ENCODE measurements at places on chromosomes 5 and 9.

GRCh38 chr5:38478878-38479277 lies 77.6 kb downstream of the LIFR start:
- no peak for DNase-seq

- no peak for DNase-seq
These were observed 270.1 kb upstream of the FTMT start for GRCh38 chr5:121581588-121581987.

DNA sequence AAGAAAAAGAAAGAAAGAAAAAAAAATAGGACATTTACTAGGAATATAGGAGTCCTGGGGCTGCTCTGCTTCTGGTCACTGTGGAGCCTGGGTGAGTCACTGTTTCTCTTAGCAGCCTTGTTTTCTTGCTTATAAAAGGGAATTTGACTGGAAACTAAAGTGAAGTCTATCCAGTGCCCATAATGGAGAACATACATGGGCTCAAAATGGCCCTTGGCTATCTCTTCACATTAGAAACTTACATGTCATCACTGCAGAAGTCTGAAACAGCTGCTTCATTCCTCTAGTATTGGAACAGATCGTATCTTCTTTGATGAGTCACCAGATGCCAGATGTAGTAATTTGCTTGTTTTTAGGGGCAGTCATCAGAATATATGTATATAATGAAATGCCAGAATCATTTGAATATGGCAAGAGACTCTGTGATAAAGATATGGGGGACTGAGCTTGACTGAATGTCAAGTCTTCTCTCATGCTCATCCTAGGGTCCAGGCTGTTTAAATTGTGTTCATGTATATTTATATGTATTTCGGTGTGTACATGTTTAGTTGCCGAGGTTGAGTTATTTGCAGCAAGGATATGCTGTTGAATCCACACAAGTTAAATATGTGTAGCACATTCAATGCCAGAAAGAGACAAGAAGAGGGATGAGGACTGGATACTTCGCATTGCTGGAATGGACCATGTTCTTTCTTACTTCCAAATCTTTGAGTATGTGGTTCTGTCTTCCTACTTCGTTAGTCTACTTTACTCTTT lies 56.7 kb downstream of the SGCD start:
- DNase-seq: no peak

DNA sequence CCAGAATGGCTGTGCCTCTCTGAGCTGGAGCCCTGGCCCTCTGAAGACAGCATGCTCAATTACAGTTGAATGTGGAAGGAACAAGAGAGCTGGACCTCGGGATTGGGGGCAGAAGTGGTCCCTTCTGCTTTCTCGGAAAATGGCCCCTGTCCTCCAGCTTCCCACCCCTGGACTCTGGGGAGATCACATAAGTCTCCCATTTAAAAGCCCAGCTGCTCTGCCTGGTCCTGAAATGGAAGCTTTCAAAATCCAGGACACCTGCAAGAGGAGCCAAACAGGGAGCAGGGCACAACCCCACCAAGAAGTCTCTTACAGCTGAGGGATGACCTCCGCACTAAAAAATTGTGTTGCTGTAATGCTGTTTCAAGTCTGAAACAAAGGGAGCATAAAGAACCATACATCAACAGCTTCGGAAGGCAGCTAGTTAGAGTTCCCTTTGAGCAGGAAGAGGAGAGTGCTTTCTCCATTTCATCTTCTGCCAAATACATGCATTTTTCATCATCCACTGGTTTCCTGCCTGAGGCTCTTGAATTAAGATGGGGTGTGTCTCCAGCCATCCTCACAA lies 48.2 kb downstream of the TGFBI start:
- no peak for DNase-seq

DNA sequence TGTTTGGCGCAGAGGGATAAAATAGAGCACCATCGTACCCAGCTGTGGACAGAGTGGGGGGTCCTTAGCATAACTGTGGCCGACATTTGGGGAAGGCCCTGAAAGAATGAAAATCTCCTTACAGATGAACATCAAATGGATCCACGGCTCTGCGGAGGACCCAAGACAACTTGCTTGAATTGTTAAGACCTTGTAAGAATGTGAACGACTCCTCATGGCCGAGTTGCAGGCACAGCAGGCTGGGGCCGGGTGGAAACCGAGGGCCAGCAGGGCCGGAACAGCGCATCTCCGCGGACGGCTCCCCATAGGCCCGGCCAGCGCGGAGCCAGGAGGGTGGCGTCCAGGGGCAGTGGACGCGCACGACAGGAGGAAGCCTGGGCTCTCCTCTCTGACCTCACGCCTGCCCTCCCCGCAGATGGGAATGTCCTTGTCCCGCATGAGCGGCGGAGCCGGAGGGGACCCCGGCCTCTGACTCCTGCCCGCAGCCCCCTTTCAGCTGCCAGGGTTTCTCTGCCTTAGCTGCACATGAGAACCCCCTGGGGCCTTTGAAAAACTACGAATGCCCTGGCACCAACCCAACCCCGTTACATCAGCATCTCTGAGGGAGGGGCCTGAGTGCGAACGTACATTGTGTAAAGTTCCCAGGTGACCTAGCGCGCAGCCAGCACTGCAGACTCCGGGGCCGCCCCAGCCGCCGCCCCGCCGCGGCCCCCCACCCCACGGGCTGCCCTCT lies 36.2 kb upstream of the PTCH1 start:
- no peak for DNase-seq

- no peak for DNase-seq
These were observed 43.9 kb downstream of the ARHGAP26 start for GRCh38 chr5:142814122-142814521.

GRCh38 chr5:139422307-139422893 lies 16.9 kb downstream of the DNAJC18 start:
- peak; percentile 35 for DNase-seq

- peak; percentile 28 for DNase-seq
These were observed 33.5 kb downstream of the SPEF2 start for GRCh38 chr5:35651002-35651756.

- DNase-seq: no peak
These were observed 273.0 kb downstream of the ELAVL2 start for GRCh38 chr9:23552876-23553601.

DNA sequence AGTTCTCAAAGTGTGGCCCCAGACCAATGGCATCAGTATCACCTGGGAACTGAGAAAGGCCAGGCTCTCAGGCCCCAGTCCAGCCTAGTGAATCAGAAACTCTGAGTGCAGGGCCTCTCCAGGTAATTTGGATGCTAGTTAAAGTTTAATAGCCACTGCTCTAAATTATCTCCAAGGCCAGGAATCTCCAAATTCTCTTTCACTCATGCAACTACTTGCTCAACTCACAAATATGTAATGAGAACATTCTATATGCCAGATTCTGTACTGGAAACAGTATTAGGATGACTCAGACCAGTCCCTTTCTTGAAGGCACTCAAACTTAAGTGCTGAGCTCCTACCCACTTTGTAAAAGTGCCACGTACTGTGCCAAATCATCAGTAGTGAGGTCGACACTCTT lies 84.6 kb downstream of the PAPPA start:
- DNase-seq: no peak

DNA sequence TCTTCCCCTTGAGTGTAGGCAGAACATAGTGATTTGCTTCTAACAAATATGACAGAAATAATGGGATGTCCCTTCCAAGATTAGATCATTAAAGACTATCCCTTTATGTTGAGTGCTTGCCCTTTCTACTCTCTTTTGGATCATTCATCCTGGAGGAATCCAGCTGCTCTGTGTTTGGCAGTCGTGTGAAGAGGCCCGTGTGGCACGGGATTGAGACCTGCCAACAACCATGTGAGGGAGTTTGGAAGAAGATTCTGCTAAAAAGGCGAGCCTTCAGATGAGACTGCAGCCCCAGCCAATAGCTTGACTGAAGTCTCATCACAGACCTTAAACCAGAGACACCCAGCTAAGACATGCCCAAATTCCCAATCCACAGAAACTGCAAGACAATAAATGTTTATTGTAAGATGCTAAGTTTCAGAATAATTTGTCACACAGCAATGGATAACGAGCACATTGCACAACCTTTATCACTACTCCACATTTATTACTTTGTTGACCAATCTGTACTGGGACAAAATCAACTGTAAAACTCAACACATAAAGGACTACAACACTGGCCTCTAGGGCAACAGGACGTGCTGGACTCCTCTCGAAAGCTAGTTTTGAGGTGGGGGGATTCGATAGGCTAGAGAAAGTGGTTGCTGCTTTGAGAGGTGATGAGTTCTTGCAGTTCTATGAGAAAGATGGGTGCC lies 42.8 kb downstream of the ANGPTL2 start:
- no peak for DNase-seq

DNA sequence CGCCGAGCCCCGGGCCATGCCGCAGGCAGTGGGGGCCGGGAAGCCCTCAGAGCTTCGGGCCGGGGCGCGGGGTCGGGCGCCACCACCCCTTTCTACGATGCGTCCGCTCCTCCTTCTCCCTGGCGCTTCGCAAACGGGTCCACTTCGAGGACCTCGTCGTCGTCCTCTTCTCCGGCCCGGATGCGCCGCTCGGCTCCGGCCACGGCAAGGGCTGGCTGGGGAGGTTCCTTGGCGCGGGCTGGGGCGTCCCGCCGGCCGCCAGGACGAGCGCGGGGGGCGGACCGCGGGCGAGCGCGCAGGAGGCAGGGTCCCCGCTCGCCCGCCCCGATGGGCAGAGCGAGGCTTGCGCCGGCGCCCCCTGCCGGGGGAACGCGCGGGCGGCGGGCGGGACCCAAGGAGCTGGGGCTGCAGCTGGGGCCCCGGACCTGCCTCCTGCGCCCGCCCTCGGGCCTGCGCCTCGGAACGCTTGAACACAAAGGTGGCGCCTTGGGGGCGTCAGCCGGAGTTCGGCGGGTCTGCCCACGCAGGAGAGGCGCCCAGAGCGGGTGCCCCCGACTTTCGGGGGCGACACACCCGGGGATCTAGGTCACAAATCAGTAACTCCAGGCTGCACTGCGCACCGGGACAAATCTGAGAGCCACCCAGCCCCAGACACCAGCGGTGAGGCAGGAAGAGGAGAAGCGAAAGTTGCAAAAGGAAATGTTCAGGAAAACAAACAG lies at the start of gene ROR2:
TSS of gene ROR2 (minus strand) at position 283 of the 719 bp plus-strand sequence.
- DNase-seq: no peak

DNA sequence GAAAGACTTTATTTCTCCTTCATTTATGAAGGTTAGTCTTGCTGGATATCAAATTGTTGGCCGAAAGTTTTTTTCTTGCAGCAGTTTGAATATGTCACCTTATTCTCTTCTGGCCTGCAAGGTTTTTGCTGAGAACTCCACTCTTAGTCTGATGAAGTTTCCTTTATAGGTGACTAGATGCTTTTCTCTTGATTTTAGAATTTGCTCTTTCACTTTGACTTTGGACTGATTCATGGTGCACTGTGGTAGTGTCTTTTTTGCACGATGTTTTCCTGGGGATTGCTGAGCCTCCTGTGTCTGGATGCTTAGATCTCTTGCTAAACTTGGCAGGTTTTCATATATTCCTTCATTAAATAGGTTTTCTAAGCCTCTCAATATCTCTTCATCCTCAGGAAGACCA lies 12.4 kb downstream of the AHRR start:
- no peak for DNase-seq

GRCh38 chr5:99104538-99105132 lies 175.8 kb upstream of the CHD1 start:
- no peak for DNase-seq

- DNase-seq: peak; percentile 59
These were observed 30.8 kb downstream of the CD180 start for GRCh38 chr5:67165526-67166459.

DNA sequence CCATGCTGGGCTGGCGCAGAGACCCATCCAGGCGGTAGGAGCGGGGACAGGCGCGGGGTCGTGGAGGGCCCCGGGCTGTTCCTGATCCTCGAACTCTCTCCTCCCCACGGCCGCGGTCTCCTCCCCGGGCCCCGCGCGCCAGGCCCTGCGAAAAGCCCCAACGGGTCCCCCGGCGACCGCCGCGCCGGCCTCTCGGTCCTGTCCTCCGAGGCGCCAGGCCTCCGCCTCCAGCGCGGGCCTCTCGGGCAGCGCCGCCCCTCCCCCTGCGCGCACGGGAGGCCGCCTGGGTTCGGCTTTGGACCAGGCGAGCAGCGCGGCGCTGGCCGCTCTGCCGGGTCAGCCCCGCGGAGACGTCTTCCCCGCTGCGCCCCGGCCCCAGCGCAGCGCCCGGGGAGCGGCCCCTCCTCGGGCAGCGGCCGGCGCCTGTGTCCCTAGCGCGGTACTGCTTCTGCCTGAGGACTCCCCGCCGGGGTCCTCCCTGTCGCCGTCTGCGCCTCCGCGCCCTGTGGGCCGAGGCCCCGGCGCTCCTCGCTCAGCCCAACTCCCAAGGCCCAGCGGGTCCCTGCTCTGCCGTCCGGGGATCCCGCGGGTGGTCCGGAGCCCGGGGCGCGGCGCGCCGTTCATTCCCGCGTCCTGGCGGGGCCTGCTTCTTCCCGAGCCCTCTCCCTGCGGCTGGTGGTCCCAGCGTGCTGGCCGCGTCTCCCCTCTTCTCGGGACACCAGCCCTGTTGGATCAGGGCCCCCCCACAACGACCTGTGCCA lies 13.4 kb downstream of the COL23A1 start:
- no peak for DNase-seq

GRCh38 chr5:83142526-83142925 lies 65.2 kb downstream of the XRCC4 start:
- no peak for DNase-seq

DNA sequence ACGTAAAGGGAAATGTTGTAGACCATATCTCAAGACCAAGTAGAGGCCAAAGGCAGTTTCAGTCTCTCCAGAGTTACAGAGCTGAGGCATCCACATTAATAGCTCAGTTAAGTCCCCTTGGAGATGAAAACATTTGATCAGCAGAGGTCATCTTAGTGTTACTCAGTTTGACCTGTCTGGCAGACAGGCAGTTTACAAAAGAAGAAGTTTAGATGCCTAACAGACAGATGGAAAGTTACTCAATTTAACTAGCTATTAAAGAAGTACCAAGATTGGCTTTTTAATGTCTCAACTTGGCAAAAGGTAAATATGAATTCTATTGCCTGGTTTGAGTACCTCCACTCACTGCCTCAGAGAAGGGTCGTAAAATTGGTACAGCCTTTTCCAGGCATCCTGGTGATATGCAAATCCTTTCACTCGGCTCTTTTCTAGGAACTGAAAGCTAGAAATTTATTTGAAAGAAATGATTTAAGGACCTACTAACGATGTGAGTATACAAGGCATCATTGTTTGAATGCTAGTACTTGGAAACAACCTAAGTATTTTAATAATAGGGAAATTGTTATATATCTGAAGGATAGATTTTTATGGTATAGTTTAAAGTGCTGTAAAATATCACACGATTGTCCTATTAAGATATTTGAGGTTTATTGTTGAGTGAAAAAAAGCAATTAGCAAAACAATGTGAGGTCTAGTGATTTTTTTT lies 14.8 kb downstream of the ACO1 start:
- no peak for DNase-seq

- DNase-seq: no peak
These were observed 488.2 kb downstream of the TLE4 start for GRCh38 chr9:80059979-80060378.

DNA sequence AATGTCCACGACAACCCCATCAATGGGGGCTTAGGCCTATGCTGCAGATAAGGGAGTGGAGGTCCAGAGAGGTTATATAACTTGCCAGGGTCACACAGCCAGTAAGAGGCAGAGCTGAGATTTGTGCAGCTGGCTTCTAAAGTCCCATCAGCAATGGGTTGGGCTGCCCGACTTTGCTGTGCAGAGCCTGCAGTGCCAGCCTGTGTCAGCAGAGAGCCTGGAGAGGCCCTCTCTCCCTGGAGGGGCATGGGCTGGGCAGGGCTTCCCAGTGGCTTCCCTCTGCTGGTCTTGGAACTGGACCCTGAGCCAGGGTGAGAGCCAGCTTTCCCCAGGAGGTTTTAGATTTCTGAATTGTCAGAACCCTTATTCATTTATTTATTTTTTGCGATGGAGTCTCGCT lies 77.2 kb upstream of the RAPGEF1 start:
- DNase-seq: no peak

GRCh38 chr9:110320651-110321445 lies 16.8 kb downstream of the TXNDC8 start:
- no peak for DNase-seq

GRCh38 chr5:149636861-149637246 lies 55.6 kb downstream of the ARHGEF37 start:
- no peak for DNase-seq

Measured in stimulated activated CD4-positive, alpha-beta T cell treated with anti-CD3 and anti-CD28 coated beads, Interleukin-1b, Interleukin-23, amount 100 ng/mL, for 1 hour (primary cell).